ENCODE measurements at places on chromosomes 1 and 21.

- no peak for DNase-seq
Measured at GRCh38 chr1:190377294-190377693, 100.4 kb downstream of the BRINP3 start.

DNA sequence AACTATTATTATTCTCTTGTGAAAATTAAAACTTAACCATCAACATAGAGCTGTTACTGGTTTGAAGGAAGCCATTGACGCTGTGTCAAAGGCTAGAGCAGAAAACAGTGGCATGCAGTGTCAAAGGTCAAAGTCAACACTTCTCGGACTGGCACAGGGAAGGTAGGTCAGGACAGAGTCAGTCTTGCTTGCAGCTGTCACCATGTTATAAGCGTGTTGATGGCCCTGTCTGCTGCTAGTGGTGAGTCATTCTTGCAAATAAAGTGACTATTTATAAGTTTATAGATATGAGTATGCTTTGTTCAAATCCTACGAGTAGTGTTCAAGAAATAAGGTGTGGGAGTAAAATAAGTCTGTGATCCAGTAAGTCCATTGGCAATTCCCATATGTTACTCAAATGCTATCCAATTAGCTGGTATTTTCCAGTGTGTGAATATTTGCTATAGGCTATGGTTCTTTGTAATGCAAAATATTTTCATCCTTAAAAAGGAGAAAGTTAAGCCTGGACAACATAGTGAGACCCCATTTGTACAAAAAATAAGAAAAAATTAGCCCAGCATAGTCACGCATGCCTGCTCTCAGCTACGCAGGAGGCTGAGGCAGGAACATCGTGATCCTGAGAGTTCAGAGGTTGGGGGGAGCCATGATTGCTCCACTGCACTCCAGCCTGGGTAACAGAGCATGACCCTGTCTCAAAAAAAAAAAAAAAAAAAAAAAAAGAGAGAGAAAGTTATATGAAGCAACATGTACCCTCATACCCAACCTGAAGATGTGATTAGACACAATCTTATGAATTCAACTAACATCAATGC lies 26.3 kb upstream of the TINAGL1 start:
- DNase-seq, result peak; percentile 39

GRCh38 chr1:34356853-34357252 lies 180.1 kb downstream of the C1orf94 start:
- no peak for DNase-seq

GRCh38 chr1:230379462-230379861 lies 46.7 kb downstream of the PGBD5 start:
- DNase-seq, result no peak

DNA sequence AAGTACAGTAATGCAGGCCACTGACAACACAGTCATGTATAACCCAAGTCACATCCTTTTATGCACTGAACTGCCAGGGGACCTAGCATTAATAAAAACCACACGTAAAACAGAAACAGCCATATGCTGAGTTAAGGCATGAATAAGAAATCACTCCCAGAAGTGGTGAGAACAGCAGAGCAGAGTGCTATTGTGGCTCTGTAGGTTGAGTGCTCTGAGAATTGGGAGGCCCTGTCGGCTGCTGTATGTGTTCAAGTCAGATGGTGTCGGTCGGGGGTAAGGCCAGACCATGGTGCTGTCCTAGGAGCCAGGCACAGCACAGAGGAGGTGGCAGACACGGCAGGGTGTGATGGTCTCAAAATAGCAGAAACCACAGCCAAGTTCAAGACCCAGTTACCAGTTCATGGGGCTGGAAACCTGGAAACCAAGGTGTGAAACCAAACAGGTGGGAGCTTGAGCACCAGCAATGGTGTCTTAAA lies 126.6 kb upstream of the COA6 start:
- peak; percentile 75 for DNase-seq

DNA sequence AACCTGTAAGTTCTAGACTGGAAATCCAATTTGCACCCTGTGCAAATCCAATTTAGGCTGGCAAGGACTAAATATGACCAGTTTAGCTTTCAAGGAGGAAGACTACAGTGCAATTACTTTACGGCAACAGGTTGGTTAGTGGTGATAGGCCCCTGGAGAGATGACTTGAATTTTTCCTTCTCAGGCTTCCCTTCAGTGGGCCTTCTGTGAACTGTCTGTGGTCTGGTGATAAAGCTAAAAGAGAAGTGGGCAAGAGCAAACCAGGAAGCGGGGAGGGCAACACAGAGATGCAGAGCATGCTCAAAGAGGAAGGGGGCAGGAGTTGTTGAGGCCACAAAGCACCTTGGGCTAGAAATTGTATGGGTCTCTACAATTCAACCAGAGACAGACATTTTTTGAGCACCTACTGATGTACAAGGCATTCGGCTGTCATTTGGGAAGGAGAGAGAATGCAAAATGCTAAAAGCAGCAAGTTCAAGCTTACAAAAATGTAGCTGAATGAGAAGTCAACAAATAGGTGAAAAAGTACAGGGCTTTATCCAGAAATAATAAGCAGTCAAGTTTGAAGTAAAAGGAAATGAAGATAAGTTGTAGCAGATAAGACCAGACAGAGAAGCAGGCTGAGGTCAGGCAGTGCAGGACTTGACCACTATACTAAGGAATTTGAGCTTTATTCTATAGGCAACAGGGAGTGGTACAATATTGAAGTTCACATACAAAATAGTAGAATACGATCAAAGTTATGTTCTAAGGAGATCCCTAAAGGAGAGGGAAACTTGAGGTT lies 23.9 kb downstream of the INPP5B start:
- peak; percentile 81 for DNase-seq

- no peak for DNase-seq
Measured at GRCh38 chr1:97423403-97423802, 497.4 kb downstream of the DPYD start.

DNA sequence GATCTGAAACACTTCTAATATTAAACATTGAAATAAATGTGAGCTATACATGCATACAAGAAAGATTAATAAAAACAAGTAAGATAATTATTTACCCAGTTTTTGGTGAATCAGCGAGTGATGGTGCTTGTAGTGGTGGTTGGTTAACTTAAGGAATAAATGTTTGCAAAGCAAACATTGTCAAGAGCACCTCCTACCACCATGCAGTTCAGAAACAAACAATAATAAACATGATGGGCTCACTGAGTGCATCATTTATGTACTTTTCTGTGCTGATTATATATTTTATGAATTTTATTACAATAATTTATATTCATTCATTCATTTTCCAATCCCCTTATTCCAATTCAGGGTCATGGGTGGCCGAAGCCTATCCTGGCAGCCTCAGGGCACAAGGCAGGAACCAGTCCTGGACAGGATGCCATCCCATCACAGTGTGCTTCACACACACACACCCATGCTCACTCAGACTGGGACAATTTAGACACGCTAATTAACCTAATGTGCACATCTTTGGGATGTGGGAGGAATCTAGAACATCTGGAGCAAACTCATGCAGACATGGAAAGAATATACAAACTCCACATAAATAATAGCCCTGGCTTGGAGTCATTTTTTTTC lies 57.8 kb downstream of the ZMYM4 start:
- DNase-seq, result no peak

GRCh38 chr1:243946946-243947345 lies 96.9 kb upstream of the AKT3 start:
- no peak for DNase-seq

DNA sequence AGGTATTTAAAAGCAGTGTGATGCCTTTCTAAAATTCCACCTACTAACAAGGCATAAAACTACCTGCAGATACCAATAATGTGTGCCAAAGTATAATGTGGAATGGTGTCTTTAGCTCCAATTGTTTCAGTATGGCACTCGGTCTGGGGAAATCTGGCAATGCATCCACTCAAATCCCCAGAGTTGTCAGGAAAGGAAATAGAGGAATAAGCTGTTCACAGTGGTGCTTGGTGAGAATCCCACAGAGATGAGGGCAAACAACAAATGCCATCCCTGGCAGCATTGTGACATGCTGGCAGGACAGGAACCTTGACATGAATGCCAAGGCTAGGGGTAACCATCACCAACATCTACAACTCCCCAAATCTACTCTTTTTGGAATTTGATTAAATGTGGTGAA lies 240.7 kb downstream of the BARHL2 start:
- no peak for DNase-seq

DNA sequence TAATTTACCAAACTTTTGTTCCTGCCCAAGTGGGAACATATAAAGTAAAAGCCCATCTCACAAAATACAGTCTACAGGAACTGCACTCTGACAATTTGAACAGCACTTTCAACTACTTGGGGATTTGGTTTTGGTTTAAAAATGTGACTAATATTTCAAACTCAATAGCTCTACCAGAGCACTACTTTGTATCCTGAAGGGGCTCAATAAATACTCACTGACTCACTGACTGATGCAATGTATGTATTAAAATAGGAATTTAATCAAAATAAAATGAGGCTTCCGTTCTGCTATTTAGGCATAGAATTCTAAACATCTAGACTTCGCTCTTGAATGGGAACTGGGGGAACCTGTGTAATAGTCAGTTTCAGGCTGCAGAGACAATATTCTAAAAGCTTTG lies 21.9 kb downstream of the EFCAB14 start:
- no peak for DNase-seq

DNA sequence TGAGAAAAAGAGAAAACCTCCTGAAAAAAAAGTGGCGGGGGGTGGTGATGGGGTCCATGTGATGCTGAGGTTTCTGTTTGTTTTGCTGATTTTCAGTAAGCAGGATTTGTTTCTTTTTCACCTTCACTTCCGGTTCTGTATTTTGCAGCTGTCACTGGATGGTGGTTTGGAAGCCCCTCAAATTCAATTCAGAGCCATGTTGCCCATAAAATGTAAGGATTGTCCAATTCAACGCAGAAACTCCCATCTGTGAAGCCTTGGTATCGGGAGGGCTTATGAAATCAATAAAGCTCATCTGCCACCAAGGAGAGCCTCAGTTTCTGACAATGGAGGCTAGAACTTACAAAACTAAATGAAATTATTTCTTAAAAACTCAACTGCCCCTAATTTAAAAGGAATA lies 12.1 kb downstream of the CAPN8 start:
- no peak for DNase-seq

GRCh38 chr1:186435336-186435735 lies 25.6 kb downstream of the PDC start:
- DNase-seq, result no peak

DNA sequence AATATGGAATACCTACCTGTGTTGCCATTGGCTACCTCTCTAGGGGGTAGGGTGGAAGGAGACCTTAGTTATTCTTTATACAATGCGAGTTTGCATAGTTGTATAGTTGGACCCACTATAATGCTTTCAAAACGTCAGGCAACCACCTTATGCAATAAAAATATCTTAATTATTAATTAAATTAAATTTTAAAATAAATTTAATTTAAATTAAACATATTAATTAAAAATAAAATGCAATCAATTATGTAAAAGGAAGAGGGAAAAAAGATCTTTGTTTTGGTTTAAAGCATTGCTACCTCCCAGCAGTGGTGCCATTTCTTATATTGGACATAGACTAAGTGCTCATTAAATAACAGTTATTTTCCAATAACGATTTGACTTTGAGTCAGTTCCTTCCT lies 22.3 kb downstream of the GPA33 start:
- no peak for DNase-seq

- no peak for DNase-seq
Measured at GRCh38 chr21:14691914-14692313, 145.8 kb upstream of the SAMSN1 start.

GRCh38 chr1:28887835-28888682 lies 26.3 kb upstream of the EPB41 start:
- DNase-seq, result no peak

DNA sequence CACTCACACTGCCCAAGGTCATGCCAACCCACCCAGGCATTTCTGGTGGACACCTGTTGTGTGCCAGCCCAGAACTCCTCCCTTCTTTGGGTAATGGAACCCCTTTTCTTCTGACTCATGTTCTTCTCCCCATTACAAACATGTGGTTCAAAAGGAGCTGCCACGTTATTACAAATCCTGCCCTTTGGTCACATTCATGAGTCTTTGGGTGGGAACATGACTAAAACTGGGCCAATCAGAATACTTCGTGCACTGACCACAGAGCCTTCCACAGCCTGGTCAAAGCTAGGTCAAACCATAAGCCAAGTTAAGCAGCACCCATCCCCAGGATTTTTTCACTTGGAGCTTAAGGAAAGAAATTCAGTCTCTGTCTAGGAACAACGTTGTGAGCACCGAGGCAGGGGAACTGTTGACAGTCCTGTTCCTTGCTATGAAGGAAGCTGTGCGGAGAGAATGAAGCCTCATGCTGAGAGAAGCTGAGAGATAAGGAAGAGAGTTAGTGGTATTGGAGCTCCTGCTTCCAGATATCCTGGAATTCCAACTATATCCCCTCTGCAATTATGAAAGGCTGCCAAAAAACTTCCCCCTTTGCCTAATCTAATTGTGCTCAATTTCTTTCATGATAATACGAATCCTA lies 46.8 kb upstream of the DIPK1A start:
- no peak for DNase-seq

- DNase-seq, result no peak
Measured at GRCh38 chr21:44271558-44272283, 10.0 kb upstream of the DNMT3L start.

DNA sequence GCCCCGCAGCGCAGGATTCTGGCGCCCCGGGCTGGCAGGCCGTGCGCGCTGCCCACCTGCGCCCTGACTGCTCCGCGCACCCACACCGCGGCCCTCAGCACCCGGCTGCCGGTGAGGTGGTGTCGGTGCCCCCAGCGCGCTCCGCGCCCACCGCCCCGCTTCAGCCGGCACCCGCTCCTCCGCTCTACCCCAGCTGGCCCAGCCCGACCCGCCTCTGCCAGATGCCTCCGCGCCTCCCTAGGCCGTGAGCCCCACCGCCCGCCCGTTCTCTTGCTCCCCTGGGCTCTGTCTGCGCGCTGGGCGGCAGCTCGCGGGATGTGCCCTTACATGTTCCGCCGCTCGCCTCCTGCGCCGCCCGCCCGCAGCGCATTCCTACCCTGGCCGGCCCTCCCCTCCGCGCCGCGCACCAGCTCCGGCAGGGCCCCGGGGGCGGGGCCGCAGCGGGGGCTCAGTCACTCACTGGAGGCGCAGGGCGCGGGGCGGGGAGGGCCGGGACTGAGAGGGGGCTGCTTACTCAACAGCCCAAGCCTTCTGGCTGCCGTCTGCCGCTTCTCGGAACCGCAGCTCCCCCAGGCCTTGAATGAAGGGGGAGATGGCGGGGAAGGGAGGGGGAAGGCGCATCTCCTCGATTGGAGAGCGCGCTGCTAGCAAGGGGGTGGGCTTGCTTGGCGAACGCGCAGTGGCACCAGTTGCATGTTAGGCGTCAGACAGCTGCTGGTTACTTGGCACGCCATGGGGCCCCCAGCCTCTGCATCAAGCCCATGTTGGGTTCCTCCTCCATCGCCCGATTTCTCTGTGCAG lies at the start of gene PHLDA3:
TSS of gene PHLDA3 (minus strand) at position 345 of the 801 bp plus-strand sequence. CDS start 402 bp downstream, outside the sequence.
- no peak for DNase-seq

DNA sequence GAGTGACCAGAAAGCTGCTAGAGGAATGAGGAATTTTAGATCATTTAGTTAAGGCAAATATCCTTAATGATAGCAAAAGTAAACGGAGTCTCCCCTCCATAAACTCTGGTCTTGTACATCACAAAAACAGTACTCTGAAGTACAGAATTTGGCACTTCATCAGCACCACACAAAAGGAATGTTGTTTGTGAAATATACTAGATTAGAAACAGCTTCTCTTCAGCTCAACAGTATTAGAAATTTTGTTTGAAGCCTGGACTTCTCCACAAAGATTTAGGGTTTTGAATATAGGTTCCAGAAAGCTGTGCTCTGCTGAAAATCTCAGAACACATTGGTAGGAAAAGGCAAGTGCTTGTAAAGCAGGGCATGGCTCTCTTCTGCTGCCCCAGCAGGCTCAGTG lies 135.1 kb upstream of the PTGFR start:
- DNase-seq, result no peak

- DNase-seq, result no peak
Measured at GRCh38 chr1:112904831-112905261, 51.1 kb downstream of the SLC16A1 start.
